Left renal pelvis (tissue), 4 donors: ENCODE measurements at places on chromosomes 1 and 21.

GRCh38 chr1:96536581-96536980, 185.0 kb upstream of the PTBP2 start:
- DNase-seq: no peak

DNA sequence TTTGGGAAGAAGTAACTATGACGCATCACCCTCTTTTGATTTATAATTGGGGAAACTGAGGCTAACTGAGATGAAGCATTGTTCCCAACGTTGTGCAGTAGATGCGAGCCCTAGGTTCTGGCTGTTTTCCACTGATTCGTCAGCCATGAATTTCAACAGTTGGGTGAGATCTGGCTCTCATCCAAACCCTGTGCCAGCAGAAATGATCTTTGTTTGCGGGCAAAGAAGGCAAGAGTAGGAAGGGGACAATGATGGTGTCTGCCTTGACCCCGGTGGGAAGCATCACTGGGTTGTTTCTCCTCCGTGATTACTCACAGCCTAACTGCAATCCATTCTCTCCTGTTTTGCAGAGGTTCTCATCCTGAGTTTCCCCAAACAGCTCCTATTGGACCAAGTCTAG, 142.3 kb downstream of the MIS18A start:
- DNase-seq: no peak

DNA sequence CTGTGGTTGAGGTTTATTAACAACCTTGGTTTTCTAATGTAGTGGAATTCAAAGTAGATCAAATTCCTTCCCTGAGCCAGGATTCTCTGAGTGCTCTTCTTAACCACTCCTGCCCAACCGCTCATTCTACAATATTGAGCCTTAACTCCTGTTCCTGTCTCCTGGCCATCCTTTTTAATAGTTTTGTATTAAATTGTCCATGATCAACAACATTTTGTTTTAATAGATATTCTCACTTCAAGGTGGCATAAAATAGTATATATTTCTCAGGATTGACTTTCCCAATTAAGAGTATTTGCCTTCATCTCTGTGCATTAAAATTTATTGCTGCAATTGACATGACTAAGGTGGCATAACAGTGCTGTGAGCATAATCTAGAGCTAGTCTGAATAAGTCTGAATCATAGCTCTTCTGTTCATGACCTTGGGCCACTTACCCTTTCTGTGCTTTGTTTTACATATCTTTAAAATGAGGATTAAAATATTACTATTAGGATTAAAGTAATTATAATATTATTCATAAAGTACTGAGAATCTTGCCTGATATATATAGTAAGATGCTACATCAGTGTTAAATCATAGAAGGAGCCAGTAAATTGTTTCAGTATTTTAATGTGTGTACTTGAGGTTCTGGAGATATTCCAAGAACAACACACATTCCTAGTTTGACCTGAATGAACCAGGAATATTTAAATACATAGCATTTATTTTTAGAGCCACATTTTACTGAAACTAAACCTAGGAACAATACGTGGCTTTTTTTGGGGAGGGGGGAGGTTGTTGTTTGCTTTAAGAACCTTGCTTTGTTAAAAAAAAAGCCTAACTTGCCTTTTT, 76.4 kb downstream of the ADGRL2 start:
- DNase-seq: no peak

GRCh38 chr1:82564333-82564732, 763.6 kb downstream of the ADGRL2 start:
- no peak for DNase-seq

GRCh38 chr1:23122023-23122748, 46.5 kb downstream of the LUZP1 start:
- peak; percentile 37 for DNase-seq

GRCh38 chr1:169321539-169321938, 46.1 kb downstream of the NME7 start:
- no peak for DNase-seq

GRCh38 chr1:244952280-244952933, 88.1 kb upstream of the HNRNPU start:
- no peak for DNase-seq

DNA sequence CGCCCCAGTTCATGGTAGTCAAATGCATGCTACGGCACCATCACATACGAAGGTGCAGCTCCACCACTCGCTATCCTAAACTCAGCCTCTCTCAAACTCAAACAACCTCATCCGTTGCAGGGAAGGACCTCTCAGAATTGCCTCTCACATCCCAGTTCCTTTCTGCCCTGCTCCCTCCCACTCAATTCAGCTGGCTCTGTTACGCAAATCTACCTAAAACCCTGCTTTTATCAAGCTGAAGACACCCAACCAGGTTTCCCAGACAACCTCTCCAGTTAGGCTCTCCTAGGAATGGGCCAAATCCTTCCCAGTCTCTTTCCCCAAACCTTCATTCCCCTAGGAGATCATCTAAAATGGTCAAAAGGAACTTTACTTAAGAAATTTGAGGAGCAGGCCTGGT, 62.9 kb downstream of the CLSTN1 start:
- DNase-seq: no peak

GRCh38 chr1:29962831-29963247, 726.5 kb downstream of the PTPRU start:
- DNase-seq: no peak

- no peak for DNase-seq
Measured at GRCh38 chr1:225485226-225485625, 57.4 kb upstream of the LBR start.

DNA sequence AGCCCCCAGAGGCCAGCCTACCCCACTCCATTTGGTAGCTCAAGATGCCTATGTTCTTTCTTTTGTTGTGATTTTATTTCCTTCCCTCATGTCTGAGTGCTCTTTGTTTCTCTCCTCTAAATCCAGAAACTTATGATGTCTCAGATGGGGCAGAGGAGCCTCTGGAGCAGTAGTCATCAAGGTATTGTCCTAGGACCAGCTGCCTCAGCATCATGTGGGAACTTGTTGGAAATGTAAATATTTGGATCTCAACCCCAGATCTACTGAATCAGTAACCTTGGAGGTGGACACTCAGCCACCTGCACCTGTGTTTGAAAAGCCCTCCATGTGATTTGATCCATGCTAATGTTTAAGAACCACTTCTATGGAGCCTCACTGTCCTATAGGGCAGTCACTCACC, 593.1 kb upstream of the PLXNA2 start:
- no peak for DNase-seq

GRCh38 chr1:102852613-102853012, 255.7 kb downstream of the COL11A1 start:
- DNase-seq: no peak

DNA sequence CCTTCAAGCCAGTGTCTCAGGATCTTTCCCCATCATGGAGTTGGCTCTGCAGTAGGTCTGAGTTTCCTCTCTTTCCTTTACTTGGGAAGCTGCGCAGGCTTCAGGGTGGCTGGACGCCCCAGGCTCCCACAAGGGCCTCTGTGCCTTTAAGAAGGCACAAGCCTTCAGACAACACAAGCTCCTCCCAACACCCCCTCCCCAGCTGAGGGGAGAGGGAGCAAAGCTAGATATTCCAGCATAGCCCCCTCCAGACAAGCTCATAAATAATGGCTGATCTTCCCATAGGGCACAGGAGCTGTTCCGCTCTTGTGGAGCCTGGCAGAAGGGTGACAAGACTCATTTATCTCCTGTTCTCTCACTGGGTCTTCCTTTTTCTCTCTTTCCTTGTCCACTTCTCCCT, 27.9 kb upstream of the ATP2B4 start:
- DNase-seq: peak; percentile 50
